ENCODE measurements at places on chromosomes 5 and 9. TPM values are rescaled to one million over a fixed set of nuclear protein-coding genes. Genes with fewer than 3 reads are reported as not detected.

BAG1 gene
- total RNA-seq, result 141 TPM

AQP7 gene
- total RNA-seq, result 0.95 TPM

HBEGF gene
- 6.4 TPM for total RNA-seq

PCDHA6 gene
- total RNA-seq, result not detected

Data from A549 treated with ZK216348 at 1 μM for 4 hours (cell line).